ENCODE measurements at places on chromosomes 2 and 18.

GRCh38 chr2:9060819-9061218, 57.3 kb upstream of the MBOAT2 start:
- DNase-seq, result no peak

GRCh38 chr2:226932443-226932842, 96.6 kb downstream of the RHBDD1 start:
- no peak for DNase-seq

GRCh38 chr2:28506112-28506910, 10.5 kb downstream of the PLB1 start:
- no peak for DNase-seq

DNA sequence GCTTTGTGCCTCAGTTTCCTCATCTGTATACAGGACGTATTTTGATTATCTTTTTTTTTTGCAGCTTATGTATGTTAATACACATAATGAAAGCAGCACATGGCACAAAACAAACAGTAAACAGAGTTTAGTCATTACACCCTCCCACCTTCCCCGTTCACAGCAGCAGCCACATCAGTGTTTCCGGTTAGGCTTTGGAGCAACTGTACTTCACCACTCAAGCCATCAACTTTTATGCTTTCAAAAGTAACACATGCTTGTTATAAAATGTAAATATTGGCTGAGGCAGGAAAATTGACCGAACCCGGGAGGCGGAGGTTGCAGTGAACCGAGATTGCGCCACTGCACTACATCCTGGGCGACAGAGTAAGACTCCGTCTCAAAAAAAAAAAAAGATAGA, 117.3 kb downstream of the MTCL1 start:
- DNase-seq, result no peak

DNA sequence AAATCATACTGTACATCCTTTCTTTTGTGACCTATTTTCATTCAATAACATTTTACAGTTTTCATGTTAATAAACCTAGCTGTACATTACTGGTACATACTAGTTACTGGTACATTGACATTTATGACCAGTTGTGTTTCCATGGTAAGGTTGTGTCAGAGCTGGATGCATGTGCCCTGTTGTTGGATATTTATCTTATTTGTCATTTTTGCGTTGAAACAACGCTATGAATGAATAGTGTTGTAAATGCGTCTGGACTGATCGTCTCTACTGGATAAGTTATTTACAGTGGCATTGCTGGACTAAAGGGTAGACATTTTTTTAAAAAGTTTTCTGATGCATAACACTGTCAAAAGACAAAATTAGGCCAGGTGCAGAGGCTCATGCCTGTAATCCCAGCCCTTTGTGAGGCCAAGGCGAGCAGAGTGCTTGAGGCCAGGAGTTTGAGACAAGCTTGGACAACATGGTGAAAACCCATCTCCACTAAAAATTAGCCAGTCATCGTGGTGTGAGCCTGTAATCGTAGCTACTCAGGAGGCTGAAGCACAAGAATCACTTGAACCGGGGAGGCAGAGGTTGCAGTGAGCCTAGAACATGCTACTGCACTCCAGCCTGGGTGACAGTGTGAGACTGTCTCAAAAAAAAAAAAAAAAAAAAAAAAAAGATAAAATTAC, 40.2 kb downstream of the MCFD2 start:
- no peak for DNase-seq

GRCh38 chr2:46545015-46545839, 65.9 kb downstream of the TMEM247 start:
- DNase-seq, result no peak

- DNase-seq, result no peak
Observed at GRCh38 chr2:203869223-203870042, 1.9 kb downstream of the CTLA4 start.

- DNase-seq, result no peak
Observed at GRCh38 chr18:50614838-50615237, 55.0 kb downstream of the MAPK4 start.

- no peak for DNase-seq
Observed at GRCh38 chr2:95276244-95276887, 2.1 kb downstream of the PROM2 start.

GRCh38 chr2:128421286-128421685, 102.6 kb upstream of the HS6ST1 start:
- no peak for DNase-seq

DNA sequence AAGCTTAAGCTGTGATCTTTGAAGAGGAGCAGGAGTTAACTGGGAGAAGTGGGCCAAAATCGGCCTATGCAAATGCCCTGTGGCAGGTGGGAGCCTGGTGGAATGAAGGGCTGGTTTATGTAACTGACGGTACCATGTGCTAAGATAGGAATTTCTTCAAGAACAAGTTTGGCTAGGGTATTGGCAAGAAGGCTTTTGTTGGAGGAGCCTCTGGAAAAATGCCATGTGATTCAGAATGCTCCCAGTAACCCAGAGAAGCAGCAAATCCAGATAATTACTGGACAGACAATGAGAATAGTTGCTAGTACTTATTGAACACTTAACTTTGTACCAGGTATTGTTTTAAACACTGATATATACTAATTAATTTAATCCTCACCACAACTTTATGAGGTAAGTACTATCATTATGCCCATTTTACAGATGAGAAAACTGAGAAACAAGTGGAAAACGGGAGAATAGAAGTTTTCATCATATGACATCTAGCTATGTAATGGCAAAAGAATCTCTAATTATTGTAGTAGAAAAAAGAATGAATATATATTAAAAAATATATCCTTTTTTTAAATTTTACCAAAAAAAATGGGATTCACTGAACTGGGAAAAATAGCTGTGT, 9.1 kb upstream of the FAM124B start:
- no peak for DNase-seq

GRCh38 chr2:237159006-237159911, 73.6 kb downstream of the COPS8 start:
- no peak for DNase-seq

- DNase-seq, result no peak
Observed at GRCh38 chr2:20175931-20176330, 49.0 kb downstream of the SDC1 start.

- DNase-seq, result no peak
Observed at GRCh38 chr2:190855245-190855644, 25.4 kb upstream of the GLS start.

GRCh38 chr18:30280186-30280585, 762.4 kb downstream of the DSC3 start:
- DNase-seq, result no peak

DNA sequence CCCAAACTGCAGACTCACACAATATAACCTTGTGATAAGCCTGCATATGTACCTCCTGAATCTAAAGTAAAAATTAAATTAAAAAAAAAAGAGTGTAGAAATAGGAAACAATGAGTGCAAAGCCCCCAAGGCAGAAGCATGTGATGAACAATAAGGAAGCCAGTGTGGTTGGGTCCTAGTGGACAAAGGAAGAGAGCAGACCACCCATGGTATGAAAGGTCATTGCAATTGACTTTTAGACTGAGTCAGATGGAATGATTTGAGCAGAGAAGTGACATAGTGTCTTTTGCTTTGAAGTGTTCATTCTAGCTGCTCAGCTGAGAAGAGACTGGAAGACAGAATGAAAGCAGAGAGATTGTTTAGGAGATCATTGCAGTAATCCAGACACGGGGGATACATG, 417.1 kb downstream of the RAD51AP2 start:
- DNase-seq, result no peak

DNA sequence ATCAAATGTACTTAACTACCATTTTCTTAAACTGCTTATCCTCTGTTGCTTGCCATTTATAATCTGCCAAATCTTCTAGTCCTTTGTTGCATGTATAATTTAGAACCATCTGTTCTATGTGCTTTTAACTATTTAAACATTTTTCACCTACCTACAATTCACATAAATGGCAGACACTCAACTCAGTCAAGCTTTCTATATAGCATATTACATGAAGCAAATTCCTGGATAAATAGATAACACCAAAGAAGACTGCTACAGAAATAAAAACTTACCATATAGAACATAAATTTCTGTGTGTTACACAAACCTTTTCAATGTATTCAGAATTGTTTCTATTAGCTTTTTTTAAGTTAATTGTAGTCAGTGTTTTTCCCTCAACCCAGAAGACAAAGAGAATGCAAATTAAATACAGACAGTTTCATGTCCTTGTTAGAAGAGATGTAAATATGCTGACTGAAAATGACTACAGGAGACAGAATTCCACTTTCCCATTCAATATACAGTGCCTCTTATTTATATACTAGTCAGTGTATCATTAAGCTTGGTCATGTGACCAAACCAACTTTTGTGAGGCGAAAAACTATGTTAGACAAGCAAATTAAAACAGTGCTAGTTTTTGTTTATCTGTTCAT, 2.6 kb downstream of the BAZ2B start:
- no peak for DNase-seq

DNA sequence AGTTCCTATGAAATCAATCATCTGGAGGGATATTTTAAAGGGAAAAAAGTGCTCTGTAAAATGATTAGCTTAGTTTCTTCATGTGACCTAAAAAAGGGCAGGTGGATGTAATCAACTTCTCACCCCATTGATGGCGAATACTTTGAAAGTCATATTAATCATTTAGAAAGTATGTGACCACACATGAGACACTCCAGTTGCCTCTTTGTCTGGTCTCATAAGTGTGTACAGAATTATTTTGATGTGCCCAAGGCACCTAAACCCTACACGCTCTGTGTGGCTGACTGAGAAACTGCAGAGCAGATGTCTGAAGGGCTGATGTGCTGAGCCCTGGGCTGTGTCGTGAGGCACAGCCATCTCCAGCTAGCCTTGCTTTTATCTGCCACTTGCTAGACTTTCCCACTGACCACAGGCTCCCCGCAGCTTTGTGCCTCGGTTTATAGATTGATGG, 26.9 kb downstream of the SGPP2 start:
- DNase-seq, result no peak

DNA sequence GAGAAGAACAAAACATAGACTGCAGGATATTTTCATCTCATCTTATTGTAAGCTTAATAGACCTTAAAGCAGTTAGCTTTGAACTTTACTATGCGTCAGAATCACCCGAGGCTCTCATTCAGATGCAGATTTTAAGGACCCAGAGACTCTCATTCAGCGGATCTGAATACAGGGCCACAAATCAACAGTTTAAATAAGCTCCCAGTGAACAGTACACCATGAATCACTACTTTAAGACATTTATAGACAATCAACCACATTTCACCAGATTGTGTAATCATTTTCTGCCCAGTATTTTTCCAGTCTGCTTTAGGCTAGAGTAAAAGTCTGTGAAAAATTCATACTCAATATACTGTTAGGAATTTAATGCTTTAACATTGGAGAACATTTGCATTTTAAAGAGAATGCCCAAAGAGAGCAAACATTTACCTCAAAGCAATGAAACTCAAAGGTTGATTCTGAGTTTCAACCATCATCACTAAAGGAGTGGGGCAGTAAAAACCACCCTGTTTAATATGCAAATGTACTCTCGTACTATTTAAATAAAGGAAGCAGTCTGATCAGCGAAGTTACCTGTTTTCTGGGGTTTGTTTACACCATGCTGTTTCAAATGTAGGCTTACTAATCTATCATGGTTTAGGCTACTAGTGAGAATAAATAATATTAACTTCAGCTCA, 11.0 kb upstream of the ALPK2 start:
- DNase-seq, result no peak

DNA sequence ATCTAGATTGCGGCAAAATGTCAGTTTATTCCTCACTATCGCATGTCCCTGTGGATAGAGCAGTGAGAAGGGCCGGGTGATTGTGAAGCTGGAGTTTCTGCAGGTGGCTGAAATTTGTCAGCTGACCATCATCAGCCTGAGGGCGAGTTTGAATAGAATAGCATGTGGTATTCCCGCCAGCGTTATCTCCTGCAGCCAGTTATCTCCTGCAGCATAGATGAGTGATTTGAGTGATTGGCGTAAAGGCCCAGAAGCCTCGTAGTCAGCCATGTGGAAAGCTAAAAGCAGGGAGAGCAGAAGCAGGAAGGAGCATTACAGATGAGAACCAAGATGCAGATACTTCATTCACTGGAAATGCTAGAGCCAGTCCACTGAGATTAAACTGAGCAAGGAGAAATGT, 65.5 kb downstream of the CABLES1 start:
- no peak for DNase-seq

DNA sequence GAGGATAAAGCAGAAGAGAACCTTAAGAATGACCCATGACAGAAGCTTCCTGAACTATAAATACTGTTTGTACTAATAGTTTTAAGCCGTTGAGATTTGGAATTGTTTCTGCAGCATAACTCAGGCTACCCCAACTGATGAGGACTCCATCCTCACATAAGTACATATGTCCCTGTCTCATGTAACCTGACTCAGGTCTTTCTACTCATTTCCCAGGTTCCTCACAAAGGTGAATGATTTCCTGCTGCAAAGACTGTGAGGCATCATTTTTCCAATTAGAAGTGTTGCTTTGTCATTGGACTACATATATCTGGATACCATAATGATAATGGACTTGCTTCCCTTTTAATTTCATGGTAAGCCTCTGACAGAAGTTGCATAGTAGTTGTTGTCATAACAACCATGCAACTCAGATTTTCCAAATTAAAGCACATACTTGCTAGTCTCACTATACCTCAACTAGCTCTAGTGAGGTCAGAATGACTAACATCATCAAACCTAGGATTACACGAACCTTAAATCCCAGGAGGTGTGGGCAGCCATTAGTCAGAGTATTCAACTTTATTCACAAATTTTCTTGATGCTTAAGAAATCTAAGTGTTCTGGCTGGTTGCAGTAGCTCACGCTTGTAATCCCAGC, 38.0 kb upstream of the NEDD4L start:
- DNase-seq, result no peak

- DNase-seq, result no peak
Observed at GRCh38 chr2:138421971-138422335, 79.6 kb upstream of the SPOPL start.

GRCh38 chr18:70311726-70312125, 22.9 kb downstream of the SOCS6 start:
- DNase-seq, result no peak

- no peak for DNase-seq
Observed at GRCh38 chr2:17495590-17495989, 22.6 kb downstream of the RAD51AP2 start.

All from activated gamma-delta T cell (primary cell).